ENCODE measurements at places on chromosomes 5 and 9.

GRCh38 chr5:32612134-32612888 is 27.0 kb downstream of the SUB1 start:
- DNase-seq: no peak

GRCh38 chr5:93675460-93676450 is 65.6 kb downstream of the POU5F2 start:
- DNase-seq: no peak

DNA sequence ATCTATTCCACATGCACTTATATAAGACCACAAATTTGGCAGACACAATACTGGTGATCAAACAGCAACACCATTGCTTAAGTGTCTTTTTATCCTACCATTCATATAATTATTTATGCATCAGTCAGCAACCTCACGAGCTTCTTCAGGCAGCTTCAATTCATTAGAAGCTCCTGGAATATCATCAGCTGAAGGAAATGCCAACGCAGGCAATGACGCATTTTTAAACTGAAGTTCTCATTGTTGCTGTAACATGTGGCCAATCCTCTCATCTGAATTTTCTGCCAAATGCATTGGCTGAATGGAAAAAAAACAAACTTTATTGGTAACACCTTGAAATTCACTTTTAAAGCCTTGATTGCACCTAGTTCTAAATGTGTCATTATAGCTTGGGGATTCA is 376.4 kb upstream of the RGMB start:
- DNase-seq: no peak

GRCh38 chr9:129552064-129552463 is 68.8 kb downstream of the C9orf50 start:
- no peak for DNase-seq

- DNase-seq: no peak
Measured at GRCh38 chr5:180143656-180144364, 65.2 kb downstream of the RASGEF1C start.

- DNase-seq: no peak
Measured at GRCh38 chr9:129761901-129762369, 9.1 kb upstream of the PTGES start.

GRCh38 chr9:33388110-33388994 is 14.0 kb downstream of the AQP7 start:
- no peak for DNase-seq

- no peak for DNase-seq
Measured at GRCh38 chr5:1053391-1054017, 44.9 kb downstream of the NKD2 start.

DNA sequence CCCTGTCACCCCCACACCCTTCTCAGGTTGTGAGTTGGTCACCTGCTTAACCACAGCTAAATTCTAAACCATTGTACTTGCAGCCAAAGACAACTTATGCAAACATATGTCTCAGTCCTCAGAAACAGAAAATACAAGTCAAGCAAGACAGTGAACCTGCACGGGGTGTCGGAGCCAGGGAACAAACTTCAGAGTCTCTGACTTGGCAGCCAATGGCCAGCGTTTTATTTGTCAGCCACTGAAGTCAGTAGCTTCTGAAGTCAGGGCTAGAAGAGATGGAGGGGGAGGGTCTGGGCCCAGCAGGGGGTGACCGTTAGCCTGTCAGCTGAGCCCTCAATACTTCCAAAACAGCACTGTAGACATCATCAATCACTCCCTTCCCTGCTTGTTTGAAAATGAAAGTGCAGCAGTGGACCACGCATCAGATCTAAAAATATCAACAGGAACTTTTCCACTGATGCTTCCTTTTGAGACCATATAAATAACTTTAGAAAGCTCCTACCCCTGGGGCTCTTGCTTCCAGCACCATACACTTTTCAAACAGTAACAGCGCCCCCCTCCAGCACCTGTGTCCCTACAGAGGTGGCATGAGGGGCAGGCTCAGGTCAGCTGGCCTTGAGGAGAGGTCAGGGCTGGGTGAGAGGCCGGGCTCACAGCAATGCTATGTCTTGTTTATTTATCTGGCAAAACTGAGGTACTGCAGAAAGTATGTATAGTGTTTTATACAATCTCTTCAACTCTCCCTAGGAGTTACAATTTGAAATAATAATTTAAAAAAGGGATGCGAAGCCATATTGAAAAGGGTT is 142.5 kb downstream of the ACER2 start:
- DNase-seq: no peak

DNA sequence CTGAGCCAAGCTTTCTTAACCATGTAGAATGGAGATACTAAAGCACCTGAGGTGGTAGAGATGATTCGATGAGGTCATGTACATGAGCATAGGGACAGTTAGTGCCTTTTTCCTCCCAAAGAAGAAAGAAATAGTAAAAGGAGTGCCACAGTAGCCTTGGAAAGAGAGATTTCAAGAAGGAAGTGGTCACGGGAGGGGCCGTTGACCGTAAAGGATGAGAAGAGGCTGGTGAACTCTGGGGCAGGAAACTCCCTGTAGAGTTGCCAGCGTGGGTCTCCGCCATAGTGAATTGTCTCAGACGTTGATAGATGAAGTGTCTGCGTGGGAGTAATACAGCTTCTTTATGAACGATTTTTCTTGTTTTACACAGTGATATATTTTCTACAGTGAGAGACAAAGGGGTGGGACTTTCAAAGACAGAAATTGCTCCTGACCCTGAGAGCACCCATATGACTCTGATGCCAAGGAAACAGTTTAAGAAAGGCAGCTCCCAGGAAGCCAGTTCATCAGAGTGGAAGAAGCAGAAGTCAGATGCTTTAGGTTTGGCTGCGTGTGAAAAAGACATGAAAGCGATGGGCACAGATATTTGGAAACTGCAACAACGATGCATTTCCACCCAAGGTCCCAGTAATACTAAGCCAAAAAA is 41.3 kb downstream of the UGCG start:
- peak; percentile 51 for DNase-seq

DNA sequence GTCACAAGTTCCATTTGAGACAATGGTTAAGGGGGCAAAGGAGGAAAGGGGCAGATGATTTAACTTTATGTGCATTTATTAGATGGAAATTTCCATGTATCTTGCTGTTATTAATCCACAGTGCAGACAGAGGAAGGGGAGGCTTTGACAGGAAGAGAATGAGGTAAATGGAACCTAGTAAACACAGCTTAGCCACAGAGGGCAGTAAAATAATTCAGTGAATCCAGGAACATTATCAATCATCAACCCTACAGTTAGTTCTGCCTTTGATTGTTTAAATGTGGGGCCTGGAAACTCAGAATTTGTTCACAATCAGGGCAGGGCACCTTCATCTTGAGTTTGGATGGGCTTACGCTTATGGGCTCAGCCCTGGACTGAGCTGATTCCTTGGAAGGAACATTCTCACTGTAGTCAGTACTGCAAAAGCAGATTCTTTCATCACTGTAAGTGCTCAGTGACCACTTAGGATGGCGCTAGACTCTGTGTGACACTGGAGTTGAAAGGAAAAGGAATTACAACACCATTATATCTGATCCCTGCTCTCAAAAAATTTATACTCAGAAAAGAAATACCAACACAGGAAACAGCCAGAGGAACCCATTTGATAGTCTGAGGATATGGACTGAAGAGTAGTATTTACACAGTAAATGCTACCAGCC is 169.5 kb downstream of the PIK3R1 start:
- DNase-seq: no peak

DNA sequence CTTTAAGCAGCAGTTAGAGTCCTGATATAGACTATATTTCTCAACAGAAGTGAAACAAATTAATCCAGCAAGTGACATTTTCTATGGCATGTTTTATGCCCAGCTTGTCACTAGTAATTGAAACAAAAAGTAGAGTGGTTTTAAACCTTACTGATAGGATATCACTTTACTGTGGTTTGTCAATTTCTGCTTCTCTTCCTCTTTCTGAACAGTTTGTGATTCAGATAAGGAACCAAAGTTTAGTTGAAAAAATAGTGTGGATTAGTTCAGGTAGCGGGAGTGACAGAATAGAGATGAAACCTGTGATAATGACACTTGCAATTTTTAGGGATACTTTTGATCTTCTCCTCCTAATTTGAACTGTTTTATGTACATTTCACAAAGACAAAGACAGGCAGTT is 485.7 kb upstream of the EDIL3 start:
- no peak for DNase-seq

- DNase-seq: no peak
Measured at GRCh38 chr9:69066955-69067354, 31.4 kb downstream of the FXN start.
